ENCODE measurements at places on chromosomes 6 and 20. TPM values are rescaled to one million over a fixed set of nuclear protein-coding genes. Genes with fewer than 3 reads are reported as not detected.

Gene TSHZ2
- total RNA-seq: 32.7 TPM

- no peak for DNase-seq
Observed at GRCh38 chr6:33984466-33985312, 161.2 kb downstream of the GRM4 start.

Gene CTCFL
- 0.36 TPM for total RNA-seq

DNA sequence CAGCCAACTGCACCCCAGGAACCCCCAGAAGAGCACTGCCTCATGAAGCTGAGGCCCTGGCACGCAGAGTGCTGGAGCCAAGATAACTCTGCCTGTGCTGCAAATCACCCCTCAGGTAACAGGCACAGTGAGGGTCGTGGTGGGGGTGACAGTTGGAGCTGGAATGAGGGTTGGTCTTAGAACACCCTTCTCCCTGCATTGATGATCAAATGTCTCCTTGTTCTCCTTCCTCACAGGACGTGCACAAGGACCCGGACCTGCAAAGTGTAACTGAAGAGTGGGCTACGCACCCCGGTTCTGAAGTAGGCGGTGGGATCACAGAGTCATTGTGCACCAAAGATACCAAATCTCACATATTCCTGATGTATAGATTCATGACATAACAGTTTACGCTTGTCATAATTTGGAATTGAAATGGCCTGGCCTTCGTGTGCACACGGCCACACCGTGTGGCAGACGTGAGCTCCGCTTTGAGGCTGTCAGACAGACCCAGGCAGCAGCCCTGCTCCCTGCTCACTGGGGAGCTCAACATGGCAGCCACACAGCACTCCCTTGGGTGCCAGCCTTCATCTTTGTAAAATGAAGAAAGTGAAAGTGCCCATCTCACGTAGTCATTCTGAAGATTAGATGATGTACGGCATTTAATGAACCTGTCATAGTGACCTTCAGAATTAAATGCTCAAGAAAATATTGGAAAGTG lies 8.8 kb downstream of the THBS2 start:
- DNase-seq: no peak

GRCh38 chr6:158856261-158856660 lies 37.1 kb upstream of the EZR start:
- no peak for DNase-seq
